CD4-positive, alpha-beta T cell treated with Interleukin-12 subunit alpha and Interleukin-12 subunit beta, for 1 hour (primary cell): ENCODE measurements at places on chromosomes 3 and 15.

DNA sequence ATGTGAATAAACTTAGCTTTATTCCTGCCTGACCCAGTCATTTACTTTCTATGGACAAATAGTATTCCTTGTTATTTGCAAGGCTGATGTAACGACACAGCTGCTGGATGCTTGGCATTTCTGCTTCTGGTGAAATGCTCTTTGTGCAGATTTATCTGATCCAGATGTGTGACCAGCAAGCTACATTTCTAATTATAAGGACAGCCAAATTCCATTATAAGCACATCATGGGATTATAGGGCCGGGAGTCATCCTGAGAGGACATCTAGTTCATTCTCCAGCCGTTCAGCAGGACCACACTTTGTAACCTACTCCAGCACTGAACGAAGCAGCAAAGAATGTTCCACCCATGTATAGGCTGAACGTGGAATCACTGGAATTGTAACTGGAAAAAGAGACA, 42.9 kb downstream of the FNDC3B start:
- DNase-seq, result no peak

- DNase-seq, result no peak
These were observed 22.2 kb upstream of the DYNC1LI1 start for GRCh38 chr3:32592696-32593353.

DNA sequence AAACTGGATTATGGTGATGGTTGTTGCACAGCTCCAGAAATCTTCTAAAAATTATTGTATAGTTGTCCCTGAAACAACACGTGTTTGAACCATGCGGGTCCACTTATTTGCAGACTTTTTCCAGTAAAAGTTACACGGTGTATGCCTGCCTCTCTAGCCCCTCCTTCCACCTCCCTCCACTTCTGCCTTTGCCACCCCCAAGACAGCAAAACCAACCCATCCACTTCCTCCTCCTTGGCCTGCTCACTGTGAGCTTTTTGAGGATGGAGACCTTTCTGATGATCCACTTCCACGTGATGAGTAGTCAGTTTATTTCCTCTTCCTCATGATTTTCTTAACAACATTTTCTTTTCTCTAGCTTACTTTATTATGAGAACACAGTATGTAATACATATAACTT, 5.4 kb downstream of the CYFIP1 start:
- no peak for DNase-seq

GRCh38 chr3:139447486-139447885, 28.8 kb downstream of the RBP2 start:
- no peak for DNase-seq

GRCh38 chr3:193129607-193130006, 111.4 kb upstream of the PLAAT1 start:
- DNase-seq, result no peak

- DNase-seq, result no peak
These were observed 357.5 kb upstream of the UMPS start for GRCh38 chr3:124372775-124373174.

DNA sequence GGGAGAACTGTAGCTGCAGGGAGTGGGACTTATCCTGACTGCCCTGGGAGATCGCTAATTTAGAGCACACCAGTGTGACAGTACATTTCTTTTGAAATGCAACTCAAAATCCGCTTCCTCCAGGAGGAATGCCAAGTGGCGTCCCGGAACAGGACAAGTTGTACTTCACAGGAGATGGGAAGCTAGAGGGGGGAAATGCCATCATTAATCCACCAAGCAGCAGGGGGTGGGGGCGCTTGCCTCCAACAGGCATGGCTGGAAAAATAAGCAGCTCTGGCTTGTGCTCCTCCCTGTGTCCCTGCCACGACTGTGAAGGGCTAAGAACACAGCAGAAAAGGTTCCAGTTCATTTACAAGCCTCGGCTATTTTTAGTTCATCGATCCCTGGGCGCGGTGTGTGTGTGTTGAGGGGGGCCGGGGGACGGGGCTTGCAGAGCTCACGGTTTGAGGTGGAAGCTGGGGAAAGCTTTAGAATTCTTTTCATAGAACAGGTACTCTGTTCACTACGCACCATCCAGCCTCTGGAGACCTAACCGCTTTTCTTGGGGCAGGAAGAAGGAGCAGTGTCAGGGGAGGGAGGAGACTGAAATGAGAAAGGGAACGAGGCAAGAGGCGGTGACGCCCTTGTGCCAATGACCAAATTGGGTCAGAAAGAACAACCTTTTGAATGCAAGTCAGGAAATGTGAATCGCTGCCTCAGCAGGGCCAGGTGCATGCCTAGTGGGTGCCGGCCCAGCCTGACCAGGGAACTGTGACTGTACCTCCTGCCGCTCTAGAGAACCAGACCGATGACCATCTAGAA, 51.8 kb upstream of the DGKG start:
- peak; percentile 4 for DNase-seq

- DNase-seq, result no peak
These were observed 24.1 kb downstream of the CX3CR1 start for GRCh38 chr3:39255503-39256325.

GRCh38 chr15:33132722-33133345, 61.7 kb downstream of the FMN1 start:
- DNase-seq, result peak; percentile 23
